HL-60 (cell line): ENCODE measurements at places on chromosomes 3 and 15.

DNA sequence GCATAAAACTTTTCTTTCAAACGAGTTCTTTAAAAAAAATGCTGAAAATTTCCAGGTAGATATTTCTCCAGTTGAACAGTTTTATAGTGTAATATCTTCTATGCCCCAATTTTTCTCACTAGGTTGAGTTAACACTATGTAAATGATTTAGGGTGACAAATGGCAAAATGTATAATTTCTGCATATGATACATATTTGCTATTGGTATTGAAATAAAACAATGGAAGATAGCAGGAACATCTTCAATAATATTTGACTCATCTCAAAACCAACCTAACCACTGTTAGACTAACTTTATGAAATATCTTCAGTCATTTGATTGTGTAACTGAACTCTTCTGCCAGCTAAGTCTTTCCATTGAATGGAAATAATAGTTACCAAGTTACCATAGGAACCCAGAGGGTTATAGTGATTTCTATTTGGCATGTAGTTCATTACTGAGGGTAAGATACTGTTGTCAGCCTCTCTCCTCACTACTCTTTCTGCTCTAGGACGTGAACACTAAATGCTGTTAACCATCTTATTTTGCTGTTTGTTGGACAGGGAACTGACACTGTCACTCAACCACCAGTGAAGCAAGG lies 824.7 kb upstream of the NECTIN3 start:
- no peak for DNase-seq

DNA sequence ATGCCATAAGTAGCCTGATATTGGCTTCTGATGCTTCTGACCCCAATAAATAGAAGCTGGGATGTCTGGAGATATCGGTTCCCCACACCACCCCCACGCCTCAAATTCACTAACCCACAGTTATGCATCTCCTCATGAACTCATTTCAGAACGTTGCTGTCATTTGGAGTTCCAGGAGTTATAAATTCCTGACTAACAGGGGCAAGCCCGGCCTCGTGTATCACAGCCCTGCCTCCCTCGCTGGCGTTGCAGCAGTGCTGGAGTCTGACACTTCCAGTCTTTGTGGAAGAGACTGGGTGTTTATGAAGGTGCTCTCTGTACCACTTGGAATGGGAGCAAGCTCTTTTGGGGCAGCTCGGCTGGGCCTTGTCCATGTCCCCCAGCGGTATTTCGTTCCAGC lies 101.0 kb downstream of the ANP32A start:
- no peak for DNase-seq

- DNase-seq = no peak
Observed at GRCh38 chr3:35757991-35758757, 118.8 kb downstream of the ARPP21 start.

- no peak for DNase-seq
Observed at GRCh38 chr3:9028134-9028533, 64.9 kb upstream of the RAD18 start.

- no peak for DNase-seq
Observed at GRCh38 chr3:104642827-104643226, 723.9 kb upstream of the ALCAM start.

GRCh38 chr3:182787302-182788036 lies 5.8 kb upstream of the ATP11B start:
- no peak for DNase-seq

GRCh38 chr3:31132132-31132769 lies 237.8 kb upstream of the GADL1 start:
- no peak for DNase-seq

- no peak for DNase-seq
Observed at GRCh38 chr3:127367593-127367992, 79.7 kb upstream of the PRR20G start.

GRCh38 chr3:62686503-62687294 lies 188.5 kb downstream of the CADPS start:
- DNase-seq = no peak

DNA sequence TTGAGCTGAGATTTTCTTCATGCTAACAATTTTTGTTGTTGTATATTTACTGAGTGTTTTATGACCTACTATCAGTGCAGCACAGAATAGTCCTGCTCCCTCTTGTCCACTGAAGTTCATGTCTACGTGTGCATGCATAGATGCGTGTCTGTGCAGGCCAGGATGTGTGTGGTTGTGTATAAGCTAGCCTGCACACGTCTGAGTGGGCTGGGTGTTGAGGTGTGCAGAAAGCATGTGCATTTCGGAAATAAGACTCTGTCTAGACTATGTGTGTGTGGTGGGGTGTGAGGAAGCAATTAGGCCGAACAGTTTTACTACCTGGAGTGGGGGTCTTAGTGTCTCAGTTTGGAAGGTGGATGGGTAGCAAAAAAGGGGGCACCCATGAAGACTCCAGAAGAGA lies 39.2 kb downstream of the ATP2B2 start:
- DNase-seq = no peak
